ENCODE measurements at places on chromosomes 7 and 10.
A peak's percentile ranks its signal among the peaks of the same experiment; 100 is the strongest.

DNA sequence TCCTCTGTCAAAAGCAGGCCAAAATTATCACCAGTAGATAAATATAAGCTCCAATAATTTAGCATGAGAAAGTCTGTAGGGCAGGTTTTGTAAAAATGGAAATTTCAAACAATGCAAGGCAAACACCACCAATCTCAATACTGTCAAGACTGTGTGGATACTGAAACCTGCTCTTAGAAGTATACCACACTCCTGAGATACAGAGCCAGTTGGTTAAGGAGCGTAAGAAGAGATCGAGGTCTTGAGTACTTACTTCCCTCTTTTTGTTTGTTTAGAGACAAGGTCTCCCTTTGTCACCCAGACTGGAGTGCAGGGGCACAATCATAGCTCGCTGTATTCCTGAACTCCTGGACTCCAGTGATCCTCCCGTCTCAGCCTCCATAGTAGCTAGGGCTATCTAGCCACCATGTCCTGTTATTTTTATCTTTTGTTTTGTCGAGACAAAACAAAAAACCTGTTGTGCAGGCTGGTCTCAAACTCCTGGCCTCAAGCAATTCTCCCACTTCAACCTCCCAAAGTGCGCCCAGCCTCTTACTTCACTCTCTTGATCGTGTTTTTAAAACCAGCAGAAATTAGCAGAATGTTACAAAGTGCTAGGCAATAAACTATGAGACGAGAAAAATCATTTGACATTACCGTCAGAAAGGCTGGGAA, 205.7 kb downstream of the PARD3 start:
- DNase-seq, result no peak

GRCh38 chr7:97174303-97174702, 56.8 kb downstream of the SDHAF3 start:
- no peak for DNase-seq

GRCh38 chr7:55255496-55256445, 109.4 kb upstream of the LANCL2 start:
- no peak for DNase-seq

DNA sequence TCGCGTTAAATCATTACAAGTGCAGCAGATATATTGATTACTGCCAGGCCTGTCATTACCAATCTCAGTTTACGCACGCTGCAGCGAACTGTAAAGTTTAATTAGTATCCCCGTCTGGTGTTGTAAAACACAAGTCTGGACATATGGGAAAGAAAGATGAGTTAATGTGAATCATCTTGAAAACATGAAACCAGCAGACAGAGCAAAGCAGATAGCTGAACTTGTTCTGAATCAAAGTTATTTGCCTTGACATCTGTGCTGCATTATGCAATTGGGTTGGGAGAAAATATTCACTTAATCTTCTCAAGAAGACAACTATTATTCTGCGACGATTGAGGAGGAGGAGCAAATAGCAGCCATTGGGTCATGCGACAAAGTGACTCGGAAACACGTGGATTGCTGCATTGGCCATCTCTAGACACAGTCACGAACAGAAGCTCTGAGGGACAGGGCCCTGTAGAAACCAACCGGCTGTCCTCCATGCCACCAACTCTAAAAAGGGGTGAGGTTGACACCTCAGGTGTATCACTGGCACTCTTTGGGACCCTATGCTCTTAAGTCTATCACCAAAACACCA, 156.3 kb upstream of the C7orf33 start:
- no peak for DNase-seq

DNA sequence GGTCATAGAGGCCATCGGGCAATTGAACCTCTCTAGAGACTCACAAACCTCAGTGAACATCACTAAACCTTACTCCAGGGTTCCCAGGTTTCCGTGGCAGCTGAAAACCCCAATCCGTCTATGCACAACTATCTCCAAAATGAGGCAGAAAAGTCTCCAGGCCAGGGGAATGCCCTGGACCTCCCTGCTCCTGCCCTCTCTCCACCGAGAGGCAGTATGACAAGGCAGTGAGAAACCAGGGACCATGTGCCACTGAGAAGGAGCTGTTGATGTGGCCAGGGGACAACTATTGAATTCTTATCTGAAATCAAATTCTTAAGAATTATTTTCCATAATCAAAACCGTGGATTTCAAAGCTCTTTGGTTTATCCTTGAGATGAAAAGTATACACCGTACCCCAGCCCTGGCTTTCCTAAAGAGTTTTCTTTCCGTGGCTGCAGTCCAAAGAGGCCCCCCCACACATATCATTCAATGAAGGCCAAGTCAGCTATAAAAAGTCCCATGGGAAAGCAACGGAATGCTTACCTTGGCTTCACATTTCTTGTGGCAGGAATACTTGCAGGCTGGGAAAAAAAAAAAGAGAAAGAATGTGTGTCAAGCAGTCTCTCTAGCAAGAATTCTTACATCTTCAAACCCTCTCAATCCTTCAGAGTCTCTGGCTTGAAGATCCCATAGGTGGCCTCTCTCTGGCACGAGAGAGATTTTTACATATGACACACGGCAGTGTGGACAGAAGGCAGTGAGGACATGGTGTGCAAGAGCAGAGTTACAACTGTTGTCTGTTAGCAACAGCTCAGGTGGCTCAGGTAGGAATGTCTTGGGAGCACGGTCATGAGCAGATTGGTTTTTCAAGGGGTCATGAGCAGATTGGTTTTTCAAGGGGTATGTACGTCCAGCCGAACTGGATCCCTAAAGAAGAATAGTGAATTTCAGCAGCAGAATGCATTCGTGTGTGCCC, 75.2 kb downstream of the TNS3 start:
- no peak for DNase-seq

GRCh38 chr10:12707461-12708185, 293.9 kb downstream of the CCDC3 start:
- peak; percentile 63 for DNase-seq

DNA sequence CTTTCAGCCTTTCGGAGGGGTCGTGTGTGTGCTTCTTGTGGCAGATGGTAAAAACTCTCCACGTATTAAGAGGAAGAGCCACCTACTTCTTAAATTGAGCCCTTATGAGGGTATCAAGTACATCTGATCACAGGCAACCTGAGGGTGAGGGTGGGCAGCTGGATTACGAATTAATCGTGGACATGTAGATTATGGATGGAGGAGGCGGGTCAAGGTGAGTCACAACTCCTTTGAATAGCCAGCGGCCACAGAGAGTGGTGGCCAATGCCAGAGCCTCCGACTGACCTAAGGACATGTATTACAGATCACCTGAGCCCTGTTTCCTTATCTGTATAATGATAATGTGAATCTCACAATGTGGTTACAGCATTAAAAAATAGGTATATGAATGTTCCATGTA, 1083.9 kb downstream of the SORCS3 start:
- DNase-seq, result no peak

- no peak for DNase-seq
These were observed 169.5 kb downstream of the C1GALT1 start for GRCh38 chr7:7351832-7352231.

GRCh38 chr10:96681524-96681923, 38.8 kb downstream of the PIK3AP1 start:
- no peak for DNase-seq

- DNase-seq, result no peak
These were observed 113.1 kb upstream of the ADCY1 start for GRCh38 chr7:45461026-45461425.

- no peak for DNase-seq
These were observed 674 bp downstream of the AMZ1 start for GRCh38 chr7:2688409-2689342.

DNA sequence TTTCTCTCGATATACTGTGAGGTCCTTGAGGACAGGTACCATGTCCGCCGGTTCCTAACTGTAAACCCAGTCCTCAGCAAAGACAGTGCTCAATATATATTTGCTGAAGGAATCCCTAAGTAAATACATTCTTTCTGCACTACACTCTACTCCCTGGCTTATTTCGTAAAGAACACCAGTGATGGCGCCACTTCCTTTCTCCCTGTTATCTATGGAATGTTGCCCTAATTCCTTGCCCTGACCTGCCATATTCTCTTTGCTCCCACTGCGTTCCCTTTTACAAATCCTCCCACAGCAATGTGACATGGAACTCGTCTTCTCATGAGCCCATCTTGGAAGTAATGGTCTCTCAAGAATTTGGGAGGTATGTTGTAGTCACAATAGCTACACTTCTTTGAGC, 507.4 kb upstream of the COBL start:
- DNase-seq, result no peak

- no peak for DNase-seq
These were observed 90.0 kb upstream of the ADRB1 start for GRCh38 chr10:113953505-113954272.

GRCh38 chr10:16644146-16644545, 122.5 kb upstream of the C1QL3 start:
- peak; percentile 31 for DNase-seq

DNA sequence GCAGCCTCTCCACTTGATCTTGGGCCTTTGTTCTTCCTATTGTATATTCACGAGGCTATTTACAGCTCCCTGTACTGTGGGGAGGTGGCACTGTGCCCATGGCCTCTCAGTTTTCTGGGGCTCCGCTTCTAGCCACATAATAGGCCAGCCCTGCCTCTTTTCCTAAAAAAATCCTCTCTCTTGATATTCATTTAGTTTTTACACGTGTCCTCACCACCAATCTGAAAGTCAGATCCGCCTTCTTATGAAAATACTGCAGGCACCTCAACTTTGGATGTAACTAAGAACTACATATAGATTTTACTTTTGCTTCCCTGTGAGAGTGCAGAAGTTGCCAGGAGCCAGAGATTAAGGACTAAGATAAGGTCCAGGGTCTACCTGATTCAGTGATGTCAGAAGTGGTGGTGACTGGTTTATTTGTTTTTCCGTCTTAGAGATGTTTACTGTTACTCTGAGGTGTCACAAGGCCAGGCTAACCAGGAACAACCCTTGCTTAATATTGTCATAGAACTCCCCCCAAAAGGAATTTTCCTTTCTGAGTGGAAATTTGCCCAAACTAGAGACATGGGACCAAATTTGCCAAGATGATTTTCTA, 7.8 kb downstream of the BAMBI start:
- DNase-seq, result no peak

DNA sequence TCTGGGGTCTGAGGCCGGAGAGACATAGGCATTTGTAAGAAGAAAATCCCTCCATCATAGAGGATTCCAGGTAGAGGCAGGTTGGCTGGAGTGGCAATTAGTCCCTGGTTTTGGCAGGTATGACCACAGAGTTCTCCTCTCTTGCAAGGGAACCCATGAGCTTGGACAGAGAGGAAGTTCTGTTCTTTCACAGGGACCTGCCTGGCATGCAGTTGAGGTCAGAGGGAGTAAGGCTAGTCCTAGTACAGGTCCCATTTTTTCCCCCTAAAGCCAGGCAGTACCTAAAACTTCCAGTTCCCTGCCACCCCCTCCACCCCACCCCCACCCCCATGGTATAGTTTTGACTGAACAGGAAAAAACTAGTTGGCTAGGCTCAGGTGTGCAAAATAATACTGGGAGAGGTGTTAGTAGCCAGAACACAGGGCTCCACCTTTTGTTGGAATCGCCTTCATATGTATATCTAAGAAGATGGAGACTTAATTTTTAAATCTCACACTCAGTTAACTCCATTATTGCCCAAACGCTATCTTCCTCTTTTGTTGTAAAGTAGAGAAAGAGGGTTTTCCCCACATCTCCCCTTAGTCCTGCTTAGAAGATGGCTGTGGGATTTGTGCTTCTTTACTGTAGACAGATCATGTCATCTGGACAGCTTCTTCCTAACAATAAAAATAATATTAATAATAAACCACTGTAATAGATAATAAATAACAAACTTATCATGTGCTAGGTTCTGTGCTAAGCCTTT, 188.1 kb downstream of the TCF7L2 start:
- DNase-seq, result no peak

DNA sequence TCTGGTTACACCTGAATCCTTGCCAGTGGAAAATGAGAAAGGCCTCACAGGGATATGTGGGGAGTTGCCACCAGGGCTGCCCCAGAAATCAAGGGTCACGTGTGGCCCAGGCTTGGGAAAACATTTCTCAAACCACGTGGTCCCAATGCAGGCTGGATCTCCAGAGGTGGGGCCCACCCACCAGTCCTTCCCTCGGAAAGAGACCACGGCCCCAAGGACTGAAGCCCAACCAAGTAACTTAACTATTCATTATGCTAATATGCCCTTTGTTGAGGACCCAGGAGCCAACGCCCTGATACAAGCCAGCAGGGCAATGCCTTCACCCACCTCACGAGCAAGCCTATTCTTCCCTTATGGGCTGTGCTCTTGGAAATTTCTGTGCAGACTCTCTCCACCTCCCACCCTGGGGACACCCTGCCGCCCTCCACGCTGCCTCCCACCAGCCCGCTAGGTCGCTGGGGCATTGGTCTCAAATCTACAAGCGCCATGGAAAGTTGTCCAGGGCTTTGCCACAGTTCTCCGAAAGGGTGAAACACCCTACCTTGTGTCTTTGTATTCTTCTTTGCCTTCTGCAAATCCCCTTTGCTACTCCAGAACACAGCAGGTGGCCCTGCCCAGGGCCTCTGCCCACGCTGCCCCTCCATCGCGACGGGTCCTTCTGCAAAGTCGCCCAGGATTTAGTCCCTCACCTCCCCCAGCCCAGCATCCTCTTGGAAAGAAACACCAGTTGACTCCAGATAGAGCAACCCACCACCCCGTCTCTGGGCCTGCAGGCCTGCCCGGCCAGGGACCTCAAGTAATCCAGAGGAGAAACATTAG, 8.8 kb downstream of the TNS3 start:
- DNase-seq, result no peak

- DNase-seq, result no peak
These were observed 31.0 kb upstream of the MKI67 start for GRCh38 chr10:128156999-128157755.

- DNase-seq, result no peak
These were observed 23.9 kb upstream of the HDAC9 start for GRCh38 chr7:18471476-18472160.

DNA sequence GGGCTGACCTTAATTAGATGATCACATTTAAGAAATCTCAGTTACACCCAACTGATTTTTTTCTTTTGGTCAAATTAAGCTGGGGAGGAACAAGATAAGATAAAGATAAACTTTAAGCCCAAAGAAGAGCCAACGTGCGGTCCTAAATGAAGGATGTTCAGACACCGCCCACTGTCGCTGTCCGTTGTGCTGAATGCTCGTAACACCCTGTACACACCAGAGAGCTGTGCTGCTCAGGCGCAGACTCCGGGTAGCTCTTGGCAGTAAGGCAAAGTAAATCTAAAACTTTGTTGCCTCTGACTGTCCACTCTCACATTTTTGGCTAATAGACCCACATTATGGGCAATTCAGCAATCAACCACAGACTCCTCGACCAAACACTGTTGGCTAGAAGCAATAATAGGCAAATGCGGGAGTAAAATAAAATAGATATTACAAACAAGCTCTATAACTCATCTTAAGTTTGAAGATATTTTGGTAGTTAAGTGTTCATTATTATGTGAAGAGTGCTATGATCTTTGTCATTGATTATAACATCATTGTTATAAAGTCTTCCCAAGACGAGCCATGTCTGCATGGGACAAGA, 57.1 kb downstream of the PLPP4 start:
- DNase-seq, result no peak

- DNase-seq, result no peak
These were observed 152.6 kb downstream of the POU6F2 start for GRCh38 chr7:39130274-39130673.

DNA sequence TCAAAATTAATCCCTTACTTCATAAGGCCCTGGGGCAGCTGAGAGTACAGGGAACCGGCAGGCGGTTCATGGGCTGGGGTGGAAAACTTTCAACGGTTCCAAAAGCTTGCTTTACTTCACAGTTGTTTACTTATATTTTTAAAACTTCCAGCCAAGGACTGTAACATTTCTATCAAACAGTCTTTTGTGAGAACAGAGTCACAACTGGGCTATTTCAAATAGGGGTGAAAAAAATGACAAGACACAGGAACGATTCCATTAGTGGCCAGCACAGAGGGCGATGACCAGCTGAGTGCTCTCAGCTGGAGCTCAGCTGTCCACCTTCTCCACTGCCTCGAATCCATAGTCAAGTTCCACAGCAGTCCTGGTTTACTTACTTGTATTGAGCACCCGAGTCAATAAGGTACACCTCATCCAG, 48.2 kb downstream of the XPNPEP1 start:
- DNase-seq, result no peak

Data from HS-5 (cell line).